ENCODE measurements at places on chromosomes 7 and 10.

- no peak for DNase-seq
Measured at GRCh38 chr10:28120795-28121194, 121.9 kb upstream of the ODAD2 start.

GRCh38 chr10:28906415-28906814, 229.1 kb downstream of the BAMBI start:
- no peak for DNase-seq

- no peak for DNase-seq
Measured at GRCh38 chr7:462173-463103, 57.2 kb downstream of the PDGFA start.

GRCh38 chr7:15305002-15305600, 256.7 kb downstream of the AGMO start:
- no peak for DNase-seq
